ENCODE measurements at places on chromosomes 12 and 14.

DNA sequence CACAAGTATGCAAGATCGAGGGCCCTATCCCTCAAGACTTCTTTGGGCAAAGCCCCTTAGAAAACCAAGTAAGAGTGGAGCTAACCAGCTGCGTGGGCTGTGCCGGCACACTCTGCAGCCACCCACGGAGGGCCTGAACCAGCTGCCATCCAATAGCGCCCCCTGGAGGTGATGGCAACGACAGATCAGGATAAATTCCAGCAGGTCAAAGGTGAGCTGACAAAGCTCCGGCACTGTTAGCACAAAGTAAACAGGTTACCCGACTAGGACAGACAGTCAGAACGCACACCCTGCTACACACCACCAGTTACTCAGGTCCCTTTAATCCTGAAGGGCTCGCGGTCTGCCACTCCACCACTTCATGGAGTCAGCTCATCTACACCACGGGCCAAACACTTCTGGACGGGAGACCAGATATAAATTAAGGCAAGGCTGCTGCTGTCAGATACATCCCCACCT is 4.9 kb downstream of the ZBTB39 start:
- DNase-seq = peak; percentile 43

DNA sequence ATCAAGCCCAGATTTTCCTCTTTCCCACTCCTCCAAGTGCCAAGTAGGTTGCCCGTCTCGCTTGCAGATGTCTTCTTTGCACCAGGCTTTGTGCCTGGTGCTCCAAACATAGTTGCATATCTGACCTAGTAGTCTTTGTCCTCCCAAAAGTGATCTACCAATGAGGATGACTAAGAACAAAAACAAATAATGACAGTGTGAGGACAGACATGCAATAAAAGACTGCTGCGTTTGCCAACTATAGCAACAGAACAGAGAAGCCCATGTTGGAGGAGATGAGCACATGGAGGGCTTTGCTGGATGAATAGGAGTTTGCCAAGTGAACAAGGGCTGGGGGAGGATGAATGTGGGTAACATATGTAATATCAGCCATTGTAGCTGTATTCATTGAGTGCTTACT is 15.6 kb downstream of the DTX1 start:
- DNase-seq = no peak

GRCh38 chr12:18158774-18159557 is 69.0 kb upstream of the RERGL start:
- no peak for DNase-seq

GRCh38 chr12:75894965-75895754 is 136.4 kb downstream of the PHLDA1 start:
- DNase-seq = no peak

DNA sequence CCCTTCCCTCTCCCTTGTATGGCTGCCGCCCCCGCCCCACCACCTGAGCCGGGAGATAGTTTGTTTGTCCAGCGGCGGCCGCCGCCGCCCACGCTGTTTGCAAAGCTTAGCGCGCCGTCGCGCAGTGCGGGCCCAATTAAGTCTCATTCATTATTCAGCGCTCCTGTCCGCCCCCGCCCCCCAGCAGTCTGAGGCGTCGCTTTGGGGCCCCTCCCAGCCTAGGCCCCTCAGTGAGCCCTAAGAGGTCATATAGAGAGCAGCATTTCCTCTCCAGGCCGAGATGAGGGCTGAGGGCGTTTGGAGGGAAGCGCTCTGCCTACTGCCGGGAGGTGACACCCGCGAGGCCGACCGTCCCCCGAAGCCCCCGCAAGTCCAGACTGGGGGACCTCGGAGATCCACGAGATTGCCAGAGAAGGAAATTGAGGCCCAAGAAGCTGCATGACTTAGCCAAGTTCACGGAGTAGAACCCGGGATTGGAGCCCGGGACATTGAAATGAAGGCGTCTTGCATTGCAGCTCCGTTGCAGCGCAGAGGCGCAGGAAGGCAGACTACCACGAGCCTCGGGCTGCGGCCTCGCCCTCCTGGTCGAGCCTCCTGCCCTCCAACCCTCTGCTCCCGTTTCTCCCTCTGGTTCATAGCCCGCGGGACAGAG is at the start of gene DNAJC22:
DNAJC22 (plus strand) TSS at position 230 of the 652 bp plus-strand sequence. CDS start 1,985 bp downstream, outside the sequence.
- DNase-seq = no peak

DNA sequence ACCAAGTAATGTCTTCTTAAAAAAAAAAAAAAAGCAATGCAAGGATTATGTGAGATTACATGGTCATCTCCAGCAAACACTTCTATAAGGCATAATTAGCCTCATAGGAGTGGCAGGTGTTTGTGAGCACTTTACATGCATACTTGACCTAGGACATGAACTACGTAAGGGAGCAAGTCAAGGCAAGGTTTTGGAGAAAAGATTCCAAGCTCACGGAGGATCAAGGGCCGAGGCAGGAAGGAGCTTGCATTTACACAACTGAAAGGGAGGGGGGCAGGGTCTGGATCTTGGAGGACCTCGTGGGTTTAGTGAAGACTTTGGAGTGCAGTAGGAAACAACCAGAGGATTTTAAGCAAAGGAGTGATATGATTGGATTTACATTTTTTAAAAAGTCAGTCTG is 112.5 kb downstream of the CCER1 start:
- no peak for DNase-seq

DNA sequence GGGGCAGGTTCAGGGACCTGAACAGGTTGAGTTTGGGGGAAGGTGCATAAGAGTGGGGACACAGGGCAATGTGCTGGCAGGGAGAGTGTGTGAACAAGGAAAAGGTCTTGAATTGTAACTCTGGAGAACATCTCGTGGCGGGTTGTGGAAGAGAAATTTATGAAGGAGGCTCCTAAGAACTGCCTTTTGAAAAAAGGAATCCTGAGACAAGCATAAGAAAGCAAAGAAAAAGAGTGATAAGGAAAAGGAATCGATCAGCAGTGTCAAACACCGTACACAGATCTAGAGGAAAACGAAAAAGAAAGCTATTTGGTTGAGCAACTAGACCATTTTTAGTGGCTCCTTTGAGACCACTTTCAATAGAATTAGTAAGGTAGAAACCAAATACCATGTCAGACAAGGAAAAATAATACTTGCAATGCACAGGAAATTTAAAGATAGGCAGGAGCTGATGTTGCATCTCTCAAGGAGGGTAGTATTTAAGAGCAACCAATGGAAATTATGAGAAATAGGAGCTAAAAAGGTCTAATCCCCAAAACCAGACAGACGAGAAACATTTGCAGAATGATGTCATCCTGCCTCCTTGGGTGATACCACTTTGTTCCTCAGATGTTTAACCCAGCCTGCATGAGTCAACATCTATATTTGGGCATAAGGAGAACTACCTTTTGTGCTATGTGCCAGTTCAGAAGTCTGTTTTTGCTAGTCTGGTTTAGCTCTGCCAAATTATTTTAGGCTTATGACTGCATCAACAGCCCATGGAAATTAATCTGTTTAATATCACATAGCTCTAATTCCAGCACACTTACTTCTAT is 64.5 kb upstream of the STK38L start:
- DNase-seq = peak; percentile 34

- no peak for DNase-seq
Observed at GRCh38 chr12:116148844-116149243, 128.6 kb downstream of the MED13L start.

DNA sequence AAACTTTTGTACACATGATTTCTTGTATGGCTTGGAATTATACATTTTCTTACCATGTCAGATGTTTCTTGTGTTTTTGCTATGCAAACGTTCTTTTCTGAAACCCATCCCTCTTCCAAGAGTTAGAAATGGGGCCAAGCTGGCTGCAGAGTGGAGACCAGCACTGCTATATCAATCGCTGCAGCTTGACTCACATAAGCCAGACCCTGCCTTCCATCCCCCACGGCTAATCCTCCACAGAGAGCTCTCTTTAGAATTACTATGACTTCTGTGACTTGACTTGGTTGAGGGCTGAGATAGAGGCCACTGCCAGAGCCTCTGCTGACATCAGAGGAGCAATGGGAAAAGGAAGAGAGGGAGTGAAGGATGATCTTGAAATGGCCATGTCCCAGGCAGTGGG is 147.9 kb downstream of the DACT1 start:
- DNase-seq = no peak

GRCh38 chr14:64965356-64966000 is 6.7 kb downstream of the RAB15 start:
- no peak for DNase-seq

GRCh38 chr12:1719139-1719538 is 28.3 kb downstream of the ADIPOR2 start:
- DNase-seq = no peak

GRCh38 chr14:95507174-95507573 is 9.3 kb downstream of the SYNE3 start:
- no peak for DNase-seq

- DNase-seq = no peak
Observed at GRCh38 chr12:102300824-102301461, 103.3 kb upstream of the PMCH start.

DNA sequence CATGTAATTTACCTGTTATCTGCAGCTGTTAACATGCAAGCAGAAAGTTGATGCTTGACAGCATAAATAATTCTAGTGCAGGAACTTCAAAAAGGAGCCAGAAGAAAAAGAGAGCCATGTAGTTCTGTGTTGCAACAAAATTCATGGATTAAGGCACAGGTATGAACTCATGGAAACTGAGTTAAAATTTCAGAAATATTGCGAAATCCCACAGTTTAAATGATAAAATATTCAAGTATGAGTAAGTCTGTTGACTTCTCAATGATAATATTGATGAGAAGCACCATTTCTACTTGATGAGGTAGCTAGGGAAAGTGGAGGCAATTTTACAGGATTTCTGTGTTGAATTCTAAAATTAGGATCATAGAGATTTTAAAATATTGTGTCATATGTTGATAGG is 290.9 kb downstream of the TMEM117 start:
- no peak for DNase-seq

- DNase-seq = no peak
Observed at GRCh38 chr14:57403521-57403864, 13.1 kb downstream of the NAA30 start.

DNA sequence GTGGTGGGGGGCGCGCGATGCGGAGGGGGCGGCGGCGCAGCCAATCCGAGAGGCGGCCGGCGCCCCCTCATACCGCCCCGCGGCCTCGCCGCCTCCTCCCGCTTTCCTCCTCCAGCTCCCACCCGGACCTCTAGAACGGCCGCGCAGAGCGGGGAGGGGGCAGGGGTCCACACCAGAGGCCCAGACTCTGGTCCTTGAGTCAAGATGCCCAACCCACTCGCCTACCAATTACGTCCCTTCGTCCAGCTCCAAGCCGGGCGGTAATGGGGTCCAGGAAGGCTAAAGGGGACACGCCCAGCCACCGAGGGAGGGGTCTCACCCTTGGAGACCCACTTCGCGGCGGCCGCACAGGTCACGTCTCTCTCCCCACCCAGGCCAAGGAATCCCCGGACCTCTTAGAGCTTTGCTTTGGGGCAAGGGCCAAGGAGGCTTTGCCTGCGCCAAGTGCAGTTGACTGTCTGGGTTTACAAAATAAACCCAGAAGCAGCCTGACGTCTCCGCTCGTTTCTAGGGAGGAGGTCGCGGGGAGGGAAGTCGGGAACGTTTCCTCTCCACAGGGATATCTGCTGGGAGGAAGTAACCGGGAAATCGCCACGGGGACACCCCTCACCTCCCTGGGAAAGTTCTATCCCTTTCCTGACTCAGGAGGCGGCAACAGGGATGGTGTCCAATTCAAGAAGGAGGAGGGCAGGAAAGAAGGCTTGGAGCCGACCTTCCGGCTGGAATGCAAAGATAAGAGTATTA is 394 bp upstream of the AMIGO2 start:
- DNase-seq = no peak

GRCh38 chr12:5222011-5222461 is 178.4 kb downstream of the KCNA5 start:
- no peak for DNase-seq

- no peak for DNase-seq
Observed at GRCh38 chr14:21735200-21735599, 61.6 kb upstream of the OR4E1 start.

- no peak for DNase-seq
Observed at GRCh38 chr12:120474616-120474960, 5.0 kb upstream of the SRSF9 start.

- DNase-seq = no peak
Observed at GRCh38 chr12:56332512-56333196, 1.1 kb downstream of the PAN2 start.

- DNase-seq = no peak
Observed at GRCh38 chr12:127538316-127538715, 728.7 kb upstream of the TMEM132C start.

DNA sequence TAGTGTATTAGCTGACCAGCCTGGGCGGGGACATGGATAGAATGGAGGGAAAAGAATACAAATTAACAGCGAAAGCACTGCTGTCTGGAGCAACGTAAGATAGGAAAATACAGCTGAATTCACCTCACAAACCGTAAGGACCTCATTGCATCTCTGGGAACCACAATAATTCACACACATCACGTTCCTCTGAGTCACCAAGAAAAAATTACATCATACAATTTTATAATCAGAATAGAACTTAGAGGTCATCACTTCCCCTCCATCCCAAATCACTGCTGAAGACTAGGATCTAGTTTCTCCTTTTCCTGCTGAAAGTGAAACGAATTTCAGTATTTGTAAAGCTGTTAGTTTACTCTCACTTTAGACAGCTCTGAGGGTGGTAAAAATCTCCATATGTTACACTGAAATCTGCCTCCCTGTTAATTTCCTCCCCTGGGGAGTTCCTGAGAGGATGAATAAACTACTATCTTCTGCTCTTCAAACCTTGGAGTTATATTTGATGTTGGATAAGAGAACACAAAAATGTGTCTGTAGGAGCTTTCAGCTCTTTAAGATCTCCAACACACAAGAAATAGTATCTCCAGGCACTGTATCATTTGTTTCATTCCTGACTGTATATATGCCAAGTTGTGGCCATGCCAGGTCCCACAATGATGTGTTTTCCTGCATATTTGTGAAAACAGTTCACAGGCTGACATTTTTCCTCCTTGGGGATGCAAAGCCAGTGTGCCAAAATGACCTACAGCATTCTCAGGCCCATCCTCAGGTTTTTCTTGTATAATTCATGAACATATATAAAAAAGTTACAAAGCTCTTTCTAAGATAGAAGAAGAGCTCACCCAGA is 63.8 kb upstream of the SSTR1 start:
- DNase-seq = no peak

DNA sequence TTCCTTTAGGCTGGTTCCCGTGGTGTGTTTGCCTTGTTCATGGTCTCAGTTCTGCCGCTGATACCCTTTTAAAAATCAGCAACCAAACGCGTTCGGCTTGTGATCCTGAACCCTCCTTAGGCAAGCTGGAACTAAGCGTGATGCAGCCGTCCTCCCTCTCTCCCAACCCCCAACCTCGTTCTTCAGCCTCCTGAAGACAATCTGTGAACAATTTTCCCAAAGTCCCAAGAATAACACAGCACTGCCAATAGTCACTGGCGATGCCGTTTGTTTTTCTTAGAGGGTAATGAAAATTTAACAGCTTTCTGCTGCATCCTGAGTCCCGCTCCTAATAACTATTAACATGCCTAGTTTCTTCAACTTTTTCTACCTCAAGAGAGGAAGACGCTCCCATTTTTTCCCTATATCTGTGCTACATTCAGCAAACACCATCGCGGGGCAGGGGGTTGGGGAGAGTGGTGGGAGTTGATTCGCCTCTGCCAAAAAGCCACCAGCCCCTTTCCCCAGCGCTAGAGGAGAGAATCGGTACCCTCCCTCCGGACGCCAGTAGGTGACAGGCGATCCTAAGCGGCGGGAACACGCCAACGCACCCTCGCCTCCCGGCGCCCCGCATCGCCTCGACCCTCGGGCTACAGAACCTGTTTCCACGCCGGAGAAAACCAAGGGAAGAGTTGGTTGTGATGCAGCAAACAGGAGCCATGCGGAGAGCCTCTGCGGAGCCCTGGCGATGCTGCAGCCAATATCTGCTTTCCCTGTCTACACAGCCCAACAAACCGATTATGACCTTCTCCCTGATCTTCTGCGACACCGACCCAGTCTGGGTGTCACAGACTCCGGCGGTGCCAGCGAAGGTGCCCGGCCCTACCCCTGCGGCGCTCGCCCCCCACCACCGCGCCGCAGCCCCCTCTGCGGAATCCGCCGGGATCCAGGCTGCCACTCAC is 752 bp downstream of the PRICKLE1 start:
- no peak for DNase-seq

All from stimulated activated CD8-positive, alpha-beta memory T cell treated with anti-CD3 and anti-CD28 coated beads, Interleukin-7, amount 100 ng/mL, for 48 hours (primary cell).